ENCODE measurements at places on chromosomes 12 and 14.

- DNase-seq, result no peak
Observed at GRCh38 chr14:71212093-71212492, 304.8 kb downstream of the PCNX1 start.

GRCh38 chr14:84025106-84026012 lies 1504.6 kb upstream of the FLRT2 start:
- DNase-seq, result no peak

DNA sequence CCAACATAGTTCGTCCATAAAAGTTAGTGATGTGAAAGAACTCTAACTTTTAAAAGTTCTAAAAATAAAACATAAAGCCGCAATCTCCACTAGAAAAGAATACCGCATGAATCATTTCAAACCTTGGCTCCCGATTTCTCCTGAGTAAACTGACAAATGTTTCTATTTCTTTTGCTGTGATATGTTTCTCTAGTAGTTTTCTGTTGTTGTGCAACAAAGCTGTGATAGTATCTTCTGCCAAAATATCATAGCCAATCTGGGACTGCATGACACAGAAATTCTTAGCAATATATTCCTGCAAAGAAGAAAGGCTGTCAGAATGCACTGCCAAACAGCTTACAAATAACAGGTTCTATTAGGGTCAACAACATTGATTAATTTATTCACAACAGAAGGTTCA lies 174.0 kb downstream of the ITPR2 start:
- no peak for DNase-seq

DNA sequence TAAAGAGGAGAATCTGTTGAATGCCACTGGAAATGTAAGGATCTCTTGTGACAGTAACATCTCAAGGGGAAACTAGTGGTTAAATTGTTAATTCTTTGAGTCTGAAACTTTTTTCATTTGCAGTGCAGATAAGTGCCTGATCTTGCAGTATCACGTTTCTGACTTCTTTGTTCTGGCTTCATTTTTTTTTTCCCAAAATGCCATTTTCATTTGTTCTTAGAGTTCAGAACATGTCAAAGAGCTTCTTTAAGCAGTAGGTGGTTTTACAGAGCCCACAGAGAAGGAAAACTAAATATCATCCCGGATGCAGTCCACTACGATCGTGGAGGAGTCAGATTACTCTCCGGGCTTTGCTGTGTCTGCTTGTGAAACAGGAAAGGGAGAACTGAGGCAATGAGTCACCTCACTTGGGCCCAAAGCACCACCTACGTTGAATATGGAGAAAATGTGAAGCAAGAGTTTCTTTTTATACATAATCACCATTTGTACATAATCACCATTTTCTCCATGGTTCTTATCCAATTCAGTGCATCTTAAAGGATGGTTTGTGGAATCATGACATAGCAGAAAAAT lies 43.9 kb downstream of the HMGA2 start:
- DNase-seq, result no peak

- DNase-seq, result no peak
Observed at GRCh38 chr12:9214534-9214933, 6.3 kb upstream of the PZP start.

DNA sequence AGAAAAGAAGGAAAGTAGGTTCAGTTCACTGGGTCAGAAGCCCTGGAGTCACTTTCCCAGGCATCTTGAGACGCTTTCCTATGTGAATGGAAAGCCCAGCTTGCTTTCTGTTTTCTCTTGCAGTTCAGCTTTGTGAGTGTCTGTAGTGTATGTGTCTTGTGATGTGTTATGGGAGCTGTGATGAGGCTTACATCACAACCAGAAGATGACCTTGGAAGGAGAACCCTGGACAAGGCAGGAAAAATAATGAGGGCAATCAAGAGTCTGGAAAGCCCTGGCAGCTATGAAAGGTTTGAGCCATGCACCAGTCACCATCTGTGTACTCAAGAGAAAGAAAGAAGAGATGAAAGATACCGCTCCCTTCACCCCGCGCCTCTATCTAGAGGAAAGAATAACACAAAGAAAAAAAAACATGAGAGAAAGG lies 35.2 kb upstream of the PTGR2 start:
- no peak for DNase-seq

DNA sequence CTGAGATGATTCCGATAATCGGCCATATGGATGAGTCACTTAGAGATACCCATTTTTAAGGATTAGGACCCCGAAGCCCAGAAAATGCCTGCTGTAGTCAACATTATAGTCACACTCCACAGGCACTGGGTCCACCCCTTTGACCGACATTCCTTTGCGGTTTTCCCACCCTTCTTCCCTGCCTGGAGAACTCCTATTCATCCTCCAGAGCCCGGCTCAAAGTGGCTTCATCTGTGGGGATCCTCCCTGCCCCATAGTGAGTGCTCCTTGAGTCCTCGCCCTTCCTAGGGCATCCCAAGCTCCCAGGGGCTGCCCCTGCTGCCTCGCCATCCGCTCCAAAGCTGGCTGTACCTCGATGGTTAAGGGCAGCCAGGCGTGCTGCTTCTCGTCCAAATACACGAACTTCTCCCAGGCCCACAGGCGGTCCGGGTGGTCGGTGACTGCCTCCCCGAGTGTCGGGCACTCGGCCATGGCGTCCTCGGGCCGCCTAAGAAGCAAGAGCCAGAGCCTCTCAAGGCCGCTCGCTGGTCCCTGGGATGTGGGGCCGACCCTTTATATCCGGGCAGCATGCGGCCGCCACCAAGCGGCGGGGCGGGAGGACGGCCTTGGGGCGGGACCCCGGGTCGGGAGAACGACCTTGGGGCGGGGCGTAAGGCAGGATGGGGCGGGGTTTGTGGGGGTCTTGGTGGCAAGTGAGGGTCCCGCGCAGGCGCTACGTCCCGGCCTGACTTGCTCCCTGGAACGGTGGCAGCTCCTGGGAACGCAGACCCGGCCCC lies at the start of gene TCL1A:
TSS of gene TCL1A (minus strand) at position 530 of the 776 bp plus-strand sequence. CDS start at position 471, 59 bp downstream.
- no peak for DNase-seq

- no peak for DNase-seq
Observed at GRCh38 chr12:116302166-116303058, 24.9 kb upstream of the MED13L start.

DNA sequence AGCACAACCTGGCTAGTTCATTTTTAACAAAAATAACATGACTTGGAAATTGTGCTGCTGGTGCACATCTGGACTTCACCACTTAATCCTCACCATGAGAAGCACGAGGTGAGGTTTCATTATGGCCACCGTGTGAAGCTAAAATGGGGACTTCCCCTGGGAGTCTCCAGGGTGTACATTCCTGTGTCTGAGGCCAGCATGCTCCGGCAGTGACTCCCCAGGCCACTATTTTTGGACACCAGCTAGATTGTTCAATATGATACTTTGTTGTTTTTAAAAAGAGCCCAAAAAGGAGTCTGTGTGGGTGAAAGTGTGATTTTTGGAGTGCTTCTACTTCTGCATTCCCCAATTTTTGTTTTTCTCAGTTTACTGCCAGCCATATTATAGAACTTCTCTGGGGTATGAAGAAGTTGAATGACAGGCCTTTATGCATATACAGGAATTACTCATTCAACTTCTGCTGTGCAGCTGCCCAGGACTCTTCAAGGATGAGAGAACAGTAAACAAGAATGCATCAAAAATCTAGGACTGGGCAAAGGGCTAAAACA lies 16.9 kb upstream of the AICDA start:
- DNase-seq, result no peak

DNA sequence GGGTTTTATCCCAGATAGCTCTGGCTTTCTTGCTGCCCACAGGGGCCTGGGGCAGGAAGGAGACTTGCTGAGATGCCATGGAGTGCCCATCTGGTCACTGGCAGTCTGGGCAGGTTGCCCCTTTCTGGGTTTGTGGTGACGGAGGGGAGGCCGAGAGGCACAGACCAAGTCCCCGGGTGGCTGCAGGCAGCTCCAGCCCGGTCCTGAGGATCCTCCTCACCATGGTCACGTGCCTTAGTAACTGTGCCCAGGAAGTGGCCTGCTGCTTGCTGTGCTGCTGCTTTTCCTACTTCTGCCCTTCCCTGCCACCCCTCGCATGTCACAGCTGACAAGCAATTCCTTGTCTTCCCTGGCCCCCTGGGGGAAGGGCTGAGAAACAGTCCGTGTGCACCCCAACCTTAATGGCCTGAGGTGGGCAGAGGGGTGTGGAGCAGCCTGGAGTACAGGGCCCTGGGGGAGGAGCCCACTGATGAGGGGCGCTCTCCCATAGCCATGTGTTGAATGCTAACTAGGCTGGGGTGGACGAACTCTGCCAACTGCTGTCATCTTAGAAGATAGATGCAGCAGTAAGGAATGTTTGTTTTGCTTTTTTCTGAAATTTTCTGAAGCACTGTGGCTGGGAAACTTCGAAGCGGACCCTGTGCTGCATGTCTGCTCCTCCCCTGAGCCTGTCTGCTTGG lies 54.9 kb upstream of the SRSF5 start:
- no peak for DNase-seq

DNA sequence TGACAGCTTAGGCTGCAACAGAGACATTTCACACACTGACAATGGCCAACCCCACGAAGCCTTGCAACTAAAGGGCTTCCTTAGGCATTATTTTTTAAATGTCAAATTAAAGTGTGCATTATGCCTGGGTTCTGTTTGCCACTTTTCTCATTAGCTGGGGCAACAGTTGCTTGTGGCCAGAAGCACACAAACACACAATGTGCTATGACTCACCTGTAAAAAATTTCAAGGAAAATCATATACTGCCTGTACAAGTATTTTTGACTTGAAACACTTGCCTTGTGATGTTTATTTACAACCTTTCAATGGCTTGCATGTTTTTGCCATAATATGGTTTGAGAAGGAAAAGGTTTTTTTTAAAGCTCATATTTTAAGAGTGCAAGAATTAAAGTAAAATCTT lies 1.9 kb downstream of the NTN4 start:
- DNase-seq, result no peak

GRCh38 chr12:106710143-106710893 lies 64.2 kb upstream of the RIC8B start:
- DNase-seq, result no peak

- no peak for DNase-seq
Observed at GRCh38 chr14:32998433-32998832, 59.8 kb downstream of the NPAS3 start.

- no peak for DNase-seq
Observed at GRCh38 chr14:36702474-36702873, 40.8 kb downstream of the PAX9 start.

DNA sequence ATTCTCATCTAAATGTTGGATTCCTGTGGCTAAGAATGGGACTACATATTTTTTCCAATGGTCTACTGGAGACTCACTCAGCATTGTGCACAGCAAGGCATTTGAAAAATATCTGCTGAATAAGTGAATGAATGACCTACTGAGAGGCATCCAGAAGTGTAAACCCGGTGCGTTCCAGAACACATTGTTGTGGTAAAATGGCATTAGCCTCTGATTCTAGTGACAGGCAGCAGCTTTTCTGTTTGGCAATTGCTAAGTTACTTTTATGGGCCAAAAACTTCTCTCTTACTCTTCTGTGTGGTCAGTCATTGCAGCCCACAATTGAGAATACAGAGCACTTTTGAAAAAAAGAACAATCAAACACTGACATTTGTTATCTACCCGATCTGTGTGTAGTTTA lies 36.5 kb downstream of the WIF1 start:
- DNase-seq, result no peak

DNA sequence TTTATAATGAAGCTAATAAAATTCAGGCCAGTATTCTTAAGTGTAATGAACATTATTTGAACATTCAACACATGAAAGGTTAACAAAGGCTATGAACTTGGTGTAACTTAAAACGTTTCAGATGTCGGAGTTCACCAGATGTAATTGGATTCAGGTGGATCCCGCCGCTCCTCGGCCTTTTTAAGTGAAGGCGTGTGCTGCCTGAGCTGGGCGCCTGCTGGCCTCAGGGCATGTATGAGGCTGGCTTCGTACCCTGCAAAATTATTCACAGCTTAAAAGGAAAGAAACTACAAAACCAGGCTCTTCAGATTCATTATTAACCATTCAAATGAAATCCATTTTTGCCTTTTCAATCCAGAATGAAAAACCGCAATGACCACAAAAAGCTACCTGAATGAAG lies 69.9 kb downstream of the WIF1 start:
- no peak for DNase-seq

- DNase-seq, result no peak
Observed at GRCh38 chr12:16303939-16304338, 26.5 kb upstream of the SLC15A5 start.

DNA sequence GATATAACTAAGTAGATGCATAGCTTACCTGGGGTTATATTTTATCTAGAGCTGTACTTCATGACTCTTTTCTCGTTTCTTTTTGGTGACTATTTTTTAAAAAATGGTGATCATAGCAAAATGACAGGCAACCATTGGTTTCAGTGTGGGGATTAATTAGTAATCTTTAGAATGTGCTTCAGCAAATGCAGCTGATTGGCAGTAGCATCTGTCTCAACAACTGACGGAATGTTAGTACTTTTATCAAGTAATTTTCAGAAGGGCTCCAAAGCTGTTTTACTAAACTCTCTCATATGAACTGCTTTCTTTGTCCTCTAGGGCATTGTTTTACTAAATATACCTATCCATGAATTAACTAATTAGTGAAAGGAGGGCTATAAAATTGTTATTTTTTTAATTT lies 117.6 kb downstream of the TRMT5 start:
- DNase-seq, result no peak

- DNase-seq, result no peak
Observed at GRCh38 chr12:125619723-125620122, 554.5 kb downstream of the AACS start.

GRCh38 chr12:167959-168600 lies 45.9 kb downstream of the SLC6A12 start:
- no peak for DNase-seq

DNA sequence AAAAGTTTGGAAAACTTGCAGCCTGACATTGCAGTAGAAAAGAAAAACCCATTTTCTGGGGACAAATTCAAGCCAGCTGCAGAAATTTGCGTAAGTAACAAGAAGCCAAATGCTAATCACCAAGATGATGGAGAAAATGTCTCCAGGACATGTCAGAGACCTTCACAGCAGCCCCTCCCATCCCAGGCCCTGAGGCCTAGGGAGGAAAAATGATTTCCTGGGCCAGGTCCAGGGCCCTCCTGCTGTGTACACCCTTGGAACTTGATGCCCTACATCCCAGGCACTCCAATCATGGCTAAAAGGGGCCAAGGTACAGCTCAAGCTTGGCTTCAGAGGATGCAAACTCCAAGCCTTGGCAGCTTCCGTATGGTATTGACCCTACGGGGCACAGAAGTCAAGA lies 14.5 kb downstream of the IAPP start:
- DNase-seq, result no peak
